ENCODE measurements at places on chromosomes 1 and 21.

- no peak for DNase-seq
These were observed 12.8 kb upstream of the LRRC52 start for GRCh38 chr1:165531021-165531420.

DNA sequence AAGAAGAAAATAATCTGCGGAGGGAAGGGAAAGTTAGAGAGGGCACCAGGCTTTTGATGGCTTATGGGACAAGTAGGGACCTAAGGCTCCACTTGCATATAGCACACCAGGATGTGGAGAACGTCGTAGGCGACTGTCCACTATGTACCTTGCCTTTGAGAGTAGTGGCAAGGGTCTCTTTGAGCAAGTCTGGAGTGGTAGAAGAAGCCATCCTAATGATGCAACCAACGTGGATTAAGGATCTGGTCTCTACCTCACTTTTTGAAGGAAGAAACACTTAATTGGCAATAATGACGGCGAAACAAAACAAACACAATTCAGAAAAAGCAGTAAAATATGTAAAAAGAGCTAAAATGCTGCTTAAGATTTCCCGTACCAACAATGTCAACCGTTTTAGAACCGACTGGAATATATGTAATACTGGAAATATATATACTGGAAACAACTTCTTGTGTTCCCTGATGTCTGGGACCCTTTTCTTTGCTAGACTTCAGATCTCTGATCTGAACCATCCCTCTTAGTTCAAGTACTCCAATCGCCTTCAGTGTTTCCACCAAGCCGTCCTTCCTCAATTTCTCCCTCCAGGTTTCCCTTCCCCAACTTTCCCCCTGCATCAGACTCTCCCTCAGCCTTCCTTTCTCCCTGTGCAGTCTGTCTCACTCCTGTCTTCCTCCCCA, 821 bp upstream of the KHDRBS1 start:
- no peak for DNase-seq

GRCh38 chr1:8373125-8373524, 55.2 kb downstream of the SLC45A1 start:
- DNase-seq, result no peak

GRCh38 chr1:190328361-190328760, 149.3 kb downstream of the BRINP3 start:
- peak; percentile 0 for DNase-seq

DNA sequence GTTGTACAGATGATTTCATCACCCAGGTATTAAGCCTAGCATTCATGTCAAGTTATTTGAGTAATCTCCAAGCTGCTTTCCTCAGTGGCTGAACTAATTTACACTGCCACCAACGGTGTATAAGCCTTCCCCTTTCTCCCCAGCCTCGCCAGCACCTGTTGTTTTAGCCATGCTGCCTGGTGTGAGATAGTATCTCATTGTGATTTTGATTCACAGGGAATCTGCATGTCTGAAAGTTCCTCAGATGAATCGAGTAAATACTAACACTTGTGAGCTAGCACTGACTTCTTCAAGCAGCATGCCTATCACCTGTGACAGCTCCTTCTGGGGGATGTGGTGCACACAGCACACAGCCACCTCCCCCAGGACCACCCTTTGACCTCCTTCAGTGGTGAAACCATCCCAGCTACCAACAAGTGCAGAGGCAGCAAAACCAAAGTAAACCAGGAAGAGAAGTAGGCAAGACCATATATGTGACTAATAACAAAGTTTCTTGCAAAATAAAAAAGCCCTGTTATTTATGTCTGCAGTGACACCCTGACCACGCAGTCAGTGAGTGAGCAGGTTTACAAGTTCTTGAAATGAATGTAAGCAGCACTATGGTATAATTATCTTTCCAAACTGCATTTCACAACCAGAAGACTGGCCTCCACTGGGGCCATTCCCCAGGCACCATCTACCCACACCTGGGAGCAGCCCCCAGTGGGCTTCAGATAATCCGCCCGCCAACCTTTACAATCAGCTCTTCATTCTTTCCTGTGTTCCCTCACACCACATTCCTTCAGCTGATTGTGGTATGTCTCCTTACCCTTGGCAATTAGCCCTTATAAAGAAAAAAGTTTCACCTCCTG, 173.8 kb downstream of the ETS2 start:
- no peak for DNase-seq

DNA sequence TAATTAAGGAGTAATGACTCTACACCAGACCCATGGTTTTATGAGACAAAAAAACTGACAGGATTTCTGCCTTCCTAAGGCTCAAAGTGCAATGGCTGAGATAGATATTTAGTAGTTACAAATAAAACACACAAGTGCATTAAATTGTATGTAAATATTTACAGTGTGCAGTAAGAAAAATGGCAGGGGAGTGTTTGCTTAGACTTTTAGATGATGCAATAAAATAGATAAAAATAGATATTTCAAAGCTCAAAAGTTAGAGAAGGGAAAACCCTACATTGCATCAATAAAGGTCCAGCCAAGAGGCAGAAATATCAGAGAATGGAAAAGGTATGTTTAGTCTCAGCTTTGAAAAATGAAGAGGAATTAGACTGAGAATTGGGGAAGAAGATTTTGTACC, 226.3 kb upstream of the FGGY start:
- DNase-seq, result no peak

DNA sequence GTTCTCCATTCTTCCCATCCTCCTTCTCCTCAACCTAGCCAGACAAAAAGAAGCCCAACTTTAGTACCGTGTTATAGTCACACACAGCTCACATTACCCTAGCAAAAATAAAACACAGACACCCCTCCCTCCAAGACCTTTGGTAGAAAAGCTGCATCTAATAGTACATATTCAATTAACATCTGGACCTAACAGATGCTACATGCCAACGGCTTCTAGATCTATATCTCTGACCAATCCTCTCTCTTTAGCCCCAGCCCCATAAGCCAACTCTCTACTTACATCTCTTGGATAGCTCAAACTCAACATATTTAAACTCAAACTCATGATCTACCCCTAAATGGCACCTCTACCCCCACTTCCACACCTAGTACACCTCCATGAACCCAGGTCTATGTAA, 233.1 kb downstream of the KCNH1 start:
- no peak for DNase-seq

DNA sequence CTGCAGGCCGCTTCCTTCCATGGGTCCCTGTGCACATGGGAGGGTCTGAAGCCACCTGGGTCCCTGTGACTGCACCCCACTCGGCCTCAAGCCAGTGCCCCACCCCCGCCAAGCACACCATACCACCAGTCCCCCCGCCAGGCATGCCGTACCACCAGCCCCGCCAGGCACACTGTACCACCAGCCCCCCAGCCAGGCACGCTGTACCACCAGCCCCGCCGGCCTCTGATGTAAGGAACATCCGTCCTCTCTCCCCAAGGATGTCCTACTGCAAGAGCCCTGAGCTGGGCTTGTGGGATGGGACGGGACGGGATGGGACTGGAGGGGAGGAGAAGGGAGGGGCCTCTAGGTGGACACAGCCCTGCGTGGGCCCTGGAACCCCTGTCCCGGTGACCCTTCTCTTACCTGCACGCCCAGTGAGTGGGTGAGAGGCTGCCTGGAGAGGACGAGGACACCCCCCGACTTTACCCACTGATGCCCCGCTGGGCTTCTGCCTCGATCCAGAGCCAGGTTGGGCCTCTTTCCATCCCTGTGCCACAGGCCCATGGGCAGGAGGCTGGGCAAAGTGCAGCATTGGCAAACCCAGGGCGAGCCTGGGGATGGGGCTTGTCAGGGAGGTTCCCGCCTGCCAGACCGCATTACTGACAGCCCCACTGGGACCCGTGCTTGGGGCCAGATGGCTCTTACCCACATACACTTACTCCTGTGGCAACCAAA, 40.8 kb upstream of the COL6A1 start:
- DNase-seq, result no peak

GRCh38 chr21:14613486-14614224, 67.5 kb upstream of the SAMSN1 start:
- DNase-seq, result no peak

- DNase-seq, result no peak
These were observed 23.0 kb upstream of the POU2F1 start for GRCh38 chr1:167197692-167198091.

DNA sequence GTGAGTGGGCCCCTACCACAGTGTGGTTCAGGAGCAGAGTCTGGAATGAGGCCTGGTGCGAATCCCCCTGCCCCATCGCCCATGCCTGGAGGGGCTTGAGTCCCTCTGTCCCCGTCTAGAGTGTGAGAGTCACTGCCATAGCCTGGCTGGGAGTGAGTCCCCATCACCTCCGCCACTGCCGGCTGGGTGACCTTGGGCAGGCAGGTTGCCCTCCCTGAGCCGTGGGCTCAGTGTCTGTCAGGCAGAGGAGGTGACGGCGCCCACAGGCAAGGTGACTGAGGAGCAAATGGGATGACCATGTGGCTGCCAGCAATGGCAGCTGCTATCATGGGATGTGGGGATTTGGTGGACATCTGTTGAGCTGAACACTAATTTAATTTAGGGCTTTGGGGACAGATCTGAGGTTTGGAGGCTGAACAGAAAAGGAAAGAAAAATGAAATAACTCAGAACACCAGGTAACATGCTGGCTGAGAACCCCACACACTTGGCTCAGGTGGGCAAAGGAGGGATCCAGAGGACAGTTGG, 38.1 kb upstream of the GPR153 start:
- no peak for DNase-seq

GRCh38 chr1:75482951-75483350, 128.0 kb downstream of the SLC44A5 start:
- no peak for DNase-seq

- DNase-seq, result no peak
These were observed 201.9 kb downstream of the TOMM20 start for GRCh38 chr1:234926559-234927311.
